ENCODE measurements at places on chromosomes 12 and 14.

GRCh38 chr12:64412459-64412858 lies 8.3 kb downstream of the XPOT start:
- no peak for DNase-seq

GRCh38 chr14:23040100-23040499 lies 1.9 kb upstream of the PSMB11 start:
- DNase-seq = no peak

DNA sequence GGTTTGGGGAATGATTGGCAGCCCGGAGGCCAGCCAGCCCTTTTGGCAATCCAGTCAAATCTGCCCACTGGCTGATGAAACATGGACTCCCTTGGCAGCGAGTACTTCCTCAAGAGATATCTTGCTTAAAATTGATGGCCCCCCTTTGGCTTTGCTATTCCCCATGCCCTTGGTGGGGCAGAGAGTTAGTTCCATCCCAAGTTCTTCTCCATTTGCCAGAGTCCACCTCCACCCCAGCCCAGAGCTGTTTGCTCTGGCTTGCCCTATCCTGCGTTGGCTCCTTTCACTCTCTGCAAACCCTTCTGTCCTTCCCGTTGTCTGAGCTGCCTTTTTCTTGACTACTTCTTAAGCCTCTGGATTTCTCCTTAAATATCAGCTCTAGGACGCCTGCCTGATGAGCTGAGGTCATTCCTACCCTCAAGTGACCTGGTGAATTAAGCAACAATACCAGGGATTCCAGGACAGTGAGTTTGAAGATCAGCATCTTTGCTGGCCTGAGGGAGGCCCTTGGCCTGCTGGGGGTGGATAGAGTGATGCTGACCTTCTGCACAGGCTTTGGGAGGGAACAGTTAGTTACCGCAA lies 212.0 kb downstream of the CACNA1C start:
- no peak for DNase-seq

- DNase-seq = no peak
Observed at GRCh38 chr12:2372735-2373134, 319.9 kb downstream of the CACNA1C start.

DNA sequence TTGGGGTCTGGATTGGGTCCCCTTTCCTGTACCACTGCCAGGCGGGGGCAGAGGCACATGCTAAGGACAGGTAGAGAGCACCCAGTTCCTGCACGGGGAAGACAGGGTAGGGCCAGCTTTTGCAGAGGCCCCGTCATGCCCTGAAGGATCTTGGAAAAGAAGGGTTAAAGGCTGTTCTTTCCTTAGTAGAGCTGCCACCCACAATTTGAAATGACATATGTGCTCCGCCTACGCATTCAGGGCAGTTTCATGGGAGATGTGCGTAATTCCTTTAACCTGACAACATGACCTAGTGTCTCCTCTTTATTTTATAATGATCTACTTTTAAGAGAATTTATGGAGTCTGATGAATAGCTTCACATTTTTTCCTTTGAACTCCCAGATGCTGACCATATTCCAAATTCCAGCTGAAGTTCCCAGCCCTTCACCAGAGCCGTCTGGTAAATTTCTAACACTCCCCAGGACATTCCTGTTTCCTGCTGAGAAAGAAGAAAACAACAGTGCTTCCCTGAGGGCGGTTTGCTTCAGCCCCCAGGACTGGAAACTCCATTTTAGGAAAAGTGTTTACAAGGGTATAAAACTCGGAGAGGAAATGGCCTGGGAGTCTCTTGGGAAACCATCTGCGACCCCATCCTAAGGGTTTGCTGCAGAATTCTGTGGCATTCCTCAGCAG lies 58.9 kb upstream of the PLEKHG3 start:
- DNase-seq = no peak

DNA sequence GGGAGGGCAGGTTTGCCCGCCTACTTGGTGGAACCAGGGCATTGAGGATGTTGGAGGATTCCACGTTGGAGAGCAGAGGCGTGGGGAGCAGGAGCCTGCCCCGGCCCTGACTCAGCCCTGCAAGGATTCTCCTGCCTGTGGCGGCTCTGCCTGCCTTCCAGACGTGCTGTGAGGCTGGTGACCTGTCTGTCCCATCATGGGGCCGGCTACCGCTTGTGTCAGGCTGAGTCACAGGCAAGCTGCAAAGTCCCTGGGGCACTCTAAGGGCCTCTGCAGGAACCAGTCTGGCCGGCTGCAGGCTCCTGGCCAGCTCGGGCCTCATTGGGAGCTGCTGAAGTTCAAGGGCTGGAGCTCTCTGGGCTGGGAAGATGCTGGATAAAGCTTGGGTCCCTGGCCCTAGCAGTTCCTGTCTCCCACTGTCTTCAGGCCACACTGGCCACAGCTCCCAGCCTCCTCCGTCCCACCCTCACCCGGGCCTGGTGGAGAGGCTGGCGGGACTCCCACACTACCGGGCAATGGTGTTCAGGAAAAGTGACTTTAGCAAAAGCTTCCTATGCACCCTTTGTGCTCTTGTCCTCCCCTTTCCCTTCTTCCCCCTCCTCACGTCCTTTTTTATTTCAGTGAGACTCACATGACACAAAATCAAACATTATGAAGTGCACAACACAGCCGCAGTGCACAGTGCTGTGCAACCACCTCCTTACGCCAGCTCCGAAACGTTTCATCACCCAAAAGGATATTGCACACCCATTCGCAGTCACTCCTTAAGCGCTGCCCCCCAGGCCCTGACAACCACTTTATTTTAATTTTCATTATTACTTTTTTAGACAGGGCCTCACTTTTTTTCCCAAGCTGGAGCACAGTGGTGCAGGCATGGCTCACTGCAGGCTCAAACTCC lies 22.0 kb upstream of the ULK1 start:
- no peak for DNase-seq

GRCh38 chr12:49627752-49628360 lies 4.5 kb downstream of the PRPF40B start:
- no peak for DNase-seq

DNA sequence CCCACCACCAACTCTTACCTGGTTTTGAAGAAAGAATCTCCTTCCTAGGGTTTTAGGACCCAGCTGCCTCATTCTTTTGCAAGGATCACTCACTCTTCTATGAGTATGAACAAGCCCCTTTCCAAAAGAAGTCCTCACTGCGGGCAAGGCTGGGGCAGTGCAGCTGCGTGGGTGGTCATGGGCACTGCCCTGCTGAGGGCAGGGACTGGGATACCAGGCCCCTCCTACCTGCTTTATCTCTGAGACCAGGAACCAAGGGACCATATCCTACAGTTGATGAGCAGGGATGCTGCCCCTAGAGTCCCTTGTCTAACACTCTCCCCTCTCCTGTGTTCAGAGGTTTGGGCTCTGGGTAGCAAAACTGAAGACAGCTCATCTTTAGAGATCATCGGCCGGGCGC lies 20.5 kb downstream of the HPD start:
- no peak for DNase-seq

DNA sequence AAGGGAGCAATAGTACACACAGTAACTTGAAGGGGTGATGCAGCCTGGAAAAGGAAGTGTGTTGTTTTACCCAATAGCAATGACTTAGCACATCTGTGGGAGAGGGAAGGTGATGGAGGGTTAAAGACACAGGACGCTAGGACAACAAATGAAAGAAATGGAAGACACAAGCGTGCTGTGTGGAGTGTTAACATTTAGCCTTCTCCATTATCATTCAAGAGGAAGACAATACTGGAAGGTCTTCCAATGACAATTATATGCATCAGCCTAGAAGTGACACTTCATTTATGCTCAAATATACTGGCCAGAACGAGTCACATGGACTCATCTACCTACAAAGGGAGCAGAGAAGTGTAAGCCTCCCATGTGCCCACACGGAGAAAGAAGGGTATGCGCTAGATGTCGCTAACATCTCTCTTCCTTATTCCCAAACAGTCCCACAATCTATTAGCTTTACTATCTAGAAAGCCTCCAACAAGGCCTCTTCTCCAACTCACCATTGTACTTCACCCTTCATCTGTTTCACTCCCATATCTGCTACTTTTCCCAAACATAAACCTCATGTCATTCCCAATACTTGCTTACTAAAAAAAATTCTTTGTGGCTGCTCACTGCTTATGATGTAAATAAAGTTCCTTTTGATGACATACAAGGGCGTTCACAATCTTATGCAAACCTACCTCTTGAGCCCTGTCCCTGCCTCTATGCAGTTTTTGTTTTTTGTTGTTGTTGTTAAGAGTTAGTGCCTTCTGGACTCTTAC lies 20.3 kb downstream of the PPM1H start:
- DNase-seq = no peak

DNA sequence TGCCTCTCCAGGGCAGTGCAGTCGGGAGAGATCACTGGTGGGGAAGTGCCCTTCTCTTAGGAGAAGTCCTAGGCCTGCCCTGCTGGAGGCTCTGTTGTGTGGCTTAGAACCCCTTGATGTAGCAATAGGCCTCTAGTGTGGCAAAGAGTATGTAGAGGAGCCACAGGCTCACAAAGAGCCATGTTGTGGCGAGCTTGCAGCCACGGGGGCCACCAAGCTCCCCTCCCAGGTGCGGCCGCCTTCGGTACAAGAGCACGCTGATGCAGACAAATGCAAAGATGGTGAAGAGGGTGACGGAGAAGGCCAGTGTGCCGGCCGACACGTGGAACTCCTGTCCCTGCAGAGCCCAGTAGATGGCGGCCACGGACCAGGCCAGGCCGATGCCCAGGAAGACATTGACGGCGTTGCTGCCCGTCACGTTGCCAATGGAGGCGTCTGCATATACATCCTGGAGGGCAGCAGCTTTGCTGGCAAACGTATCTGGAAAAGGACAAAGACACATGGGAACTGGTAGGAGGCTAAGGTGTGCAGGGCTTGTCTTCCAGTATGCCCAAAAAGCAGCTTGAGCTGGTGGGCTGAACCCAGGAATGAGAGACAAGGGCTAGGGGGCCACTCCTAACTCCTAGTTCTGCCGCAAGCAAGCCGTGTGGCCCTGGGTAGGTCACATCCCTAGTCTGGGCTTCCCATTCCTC lies 142.8 kb downstream of the SLC8A3 start:
- DNase-seq = peak; percentile 36

DNA sequence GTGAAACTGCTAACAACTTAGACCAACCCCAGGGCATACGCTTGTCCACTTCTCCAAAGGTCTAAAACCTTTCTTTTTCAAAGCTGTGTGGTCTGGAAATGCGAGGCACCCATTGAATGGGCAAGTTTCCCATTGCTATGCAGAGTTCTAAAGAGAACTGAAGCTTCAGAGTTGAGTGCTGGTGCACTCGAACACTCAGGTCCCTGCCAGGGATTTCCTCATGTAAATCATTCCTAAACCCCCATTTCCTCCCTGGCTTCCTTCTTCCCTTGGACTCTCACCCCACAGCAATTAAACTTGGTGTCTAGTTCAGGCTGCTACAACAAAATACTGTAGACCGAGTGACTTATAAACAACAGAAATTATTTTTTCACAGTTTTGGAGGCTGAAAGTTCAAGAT lies 2.2 kb upstream of the PXN start:
- DNase-seq = no peak

DNA sequence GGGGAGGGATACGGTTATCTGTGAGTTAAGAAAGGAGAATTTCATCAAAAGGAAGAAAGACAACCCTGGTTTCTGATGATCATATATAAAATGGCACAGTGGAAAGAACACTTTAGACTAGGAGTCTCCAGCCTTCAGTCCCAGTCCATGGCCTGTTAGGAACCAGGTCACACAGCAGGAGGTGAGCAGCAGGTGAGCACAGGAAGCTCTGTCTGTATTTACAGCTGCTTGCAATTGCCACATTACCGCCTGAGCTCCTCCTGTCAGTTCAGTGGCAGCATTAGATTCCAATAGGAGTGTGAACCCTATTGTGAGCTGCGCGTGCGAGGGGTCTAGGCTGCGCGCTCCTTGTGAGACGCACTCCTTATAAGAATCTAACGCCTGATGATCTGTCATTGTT lies 137.9 kb downstream of the BTG1 start:
- DNase-seq = no peak

GRCh38 chr12:13002301-13003097 lies 2.4 kb upstream of the HEBP1 start:
- DNase-seq = no peak

GRCh38 chr12:76708296-76708695 lies 55.6 kb upstream of the ZDHHC17 start:
- DNase-seq = no peak

GRCh38 chr14:74754899-74755298 lies 8.2 kb upstream of the YLPM1 start:
- no peak for DNase-seq

DNA sequence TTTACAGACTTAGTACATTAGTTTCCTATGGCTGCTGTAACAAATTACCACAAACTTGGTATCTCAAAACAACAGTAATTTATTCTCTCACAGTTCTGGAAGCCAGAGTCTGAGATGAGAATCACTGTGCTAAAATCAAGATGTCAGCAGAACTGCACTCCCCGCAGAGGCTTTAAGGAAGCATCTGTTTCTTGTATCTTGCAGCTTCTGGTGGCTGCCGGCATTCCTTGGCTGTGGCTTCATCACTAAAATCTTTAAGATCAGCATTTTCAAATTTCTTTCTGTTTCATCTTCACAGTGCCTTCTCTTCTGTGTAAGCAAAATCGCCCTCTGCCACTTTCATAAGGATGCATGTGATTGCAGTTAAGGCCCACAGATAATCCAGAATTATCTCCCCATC lies 9.4 kb downstream of the STON2 start:
- no peak for DNase-seq

DNA sequence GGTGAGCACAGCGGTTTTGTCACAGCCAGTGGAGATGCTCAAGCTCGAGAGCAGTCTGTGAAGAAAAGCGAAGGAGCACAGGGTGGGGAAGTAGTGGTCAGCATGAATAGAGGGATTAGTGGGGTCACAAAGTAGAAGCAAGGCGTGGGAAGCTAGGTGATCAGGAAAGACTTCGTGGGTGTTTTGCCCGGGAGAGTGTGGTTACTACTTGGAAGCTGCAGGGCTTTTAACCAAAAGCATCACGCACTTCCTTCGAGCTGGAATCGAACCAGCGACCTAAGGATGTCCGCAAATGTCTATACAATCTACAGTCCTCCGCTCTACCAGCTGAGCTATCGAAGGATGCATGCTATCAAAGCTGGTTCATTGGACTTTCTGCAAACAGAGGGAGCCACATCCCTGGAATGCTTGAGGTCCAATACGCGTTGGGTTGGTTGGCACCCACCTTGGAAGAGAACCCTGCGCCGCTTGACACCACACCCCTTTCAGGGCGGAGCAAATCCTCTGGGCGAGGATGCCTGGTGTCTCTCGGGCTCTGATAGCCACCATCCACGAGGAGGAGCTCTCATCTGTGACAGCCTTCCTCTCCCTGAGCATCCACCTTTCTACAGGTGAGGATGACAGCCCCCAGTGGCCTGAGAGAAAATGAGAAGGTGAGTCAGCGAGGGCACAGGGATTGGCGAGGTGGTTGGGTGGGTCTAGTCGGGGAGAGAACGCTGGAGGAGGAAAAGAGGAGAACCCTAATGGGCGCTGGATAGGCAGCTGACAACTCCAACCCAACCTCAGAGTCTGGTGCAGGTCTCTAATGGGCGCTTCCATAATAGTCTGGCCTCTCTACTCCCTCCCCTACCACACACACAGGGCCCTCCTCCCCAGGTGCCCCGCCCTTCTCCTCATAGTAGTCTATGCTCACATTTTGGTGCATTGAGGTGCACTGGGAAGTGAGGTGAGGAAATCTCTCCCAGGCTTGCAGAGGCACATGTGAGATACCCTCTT lies 16.0 kb upstream of the OR6S1 start:
- peak; percentile 44 for DNase-seq

GRCh38 chr12:54991991-54992375 lies 7.4 kb upstream of the TESPA1 start:
- no peak for DNase-seq

- no peak for DNase-seq
Observed at GRCh38 chr12:907413-908185, 41.9 kb downstream of the RAD52 start.

- DNase-seq = no peak
Observed at GRCh38 chr14:49424436-49425331, 161.5 kb downstream of the RPS29 start.

GRCh38 chr12:75815756-75816155 lies 215.8 kb downstream of the PHLDA1 start:
- no peak for DNase-seq

All from stimulated activated naive CD8-positive, alpha-beta T cell treated with anti-CD3 and anti-CD28 coated beads, Interleukin-15, Interleukin-2, amounts not matched to agents 100 U/mL and 50 U/mL, for 24 hours (primary cell).